ENCODE measurements at places on chromosomes 1 and 21. TPM values are rescaled to one million over a fixed set of nuclear protein-coding genes. Genes with fewer than 3 reads are reported as not detected.

Gene SFN
- total RNA-seq: 0.82 TPM

Gene BLACAT1
- total RNA-seq: 5.2 TPM

Gene SELP
- not detected for total RNA-seq

Gene LDLRAD1
- total RNA-seq: not detected

DNA sequence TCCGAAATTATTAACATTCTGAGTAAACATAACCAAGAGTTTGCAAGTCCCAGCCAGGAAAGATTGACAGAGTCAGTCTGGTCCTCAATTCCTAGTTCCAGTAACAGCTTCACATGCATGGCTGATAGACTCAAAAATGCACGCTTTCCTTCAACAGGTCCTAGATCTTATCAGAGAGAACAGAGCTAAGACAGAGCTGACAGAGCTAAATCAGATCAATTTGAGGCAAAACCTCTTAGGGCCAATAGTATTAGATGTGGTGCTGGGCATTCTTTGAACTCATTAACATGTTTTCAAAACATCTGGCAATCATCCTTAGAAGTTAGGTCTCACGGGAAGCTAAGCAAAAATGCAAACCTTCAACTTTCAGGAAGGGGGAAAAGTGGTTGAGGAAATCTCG, 114.0 kb downstream of the GREM2 start:
- no peaks in the 10 kb centered on the region for H3K27me3 ChIP-seq
- no peaks in the 10 kb centered on the region for H3K4me1 ChIP-seq
- no peak overlapping the region for H3K27ac ChIP-seq
- peaks cover 24% of the 10 kb centered on the region for H3K36me3 ChIP-seq
- DNase-seq: no peak

DNA sequence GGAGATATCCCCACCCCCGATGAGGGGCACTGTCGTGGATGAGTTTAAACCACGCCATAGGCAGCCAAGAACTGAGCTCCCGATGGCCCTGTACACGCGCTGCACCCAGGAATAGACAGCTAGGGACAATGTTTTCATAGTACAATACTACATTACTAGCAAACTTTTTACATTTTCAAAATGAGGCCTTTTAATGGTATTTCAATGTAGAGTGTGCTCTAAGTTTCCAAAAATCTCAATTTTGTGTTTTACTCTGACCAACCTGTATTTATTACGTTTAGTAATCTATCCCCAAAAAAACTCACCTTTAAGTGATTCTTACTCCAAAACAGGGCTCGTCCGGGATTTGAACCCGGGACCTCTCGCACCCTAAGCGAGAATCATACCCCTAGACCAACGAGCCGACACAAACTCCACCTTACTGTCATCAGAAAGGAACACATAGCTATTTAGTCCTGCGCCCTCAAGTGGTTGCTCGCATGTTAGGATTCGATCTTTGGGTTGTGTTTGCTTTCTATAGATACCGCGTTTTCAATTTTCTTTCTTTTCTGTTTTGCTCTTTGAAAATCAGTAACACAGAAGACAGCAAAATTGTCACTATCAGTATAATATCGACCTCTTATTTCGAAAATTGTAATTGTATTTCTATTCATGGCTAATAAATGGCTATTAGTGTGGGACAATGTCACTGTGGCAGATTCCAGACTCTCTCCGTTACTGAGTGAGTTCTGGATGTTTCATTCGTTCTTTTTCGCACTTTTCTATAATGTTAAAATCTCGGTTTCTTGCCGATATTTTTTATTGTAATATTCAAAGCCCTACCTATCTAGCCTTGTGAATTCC, 6.4 kb upstream of the MPZL1 start:
- peak overlapping the region; percentile 61 for H3K27ac ChIP-seq
- H3K27me3 ChIP-seq: peaks cover 20% of the 10 kb centered on the region
- no peaks in the 10 kb centered on the region for H3K4me1 ChIP-seq
- no peaks in the 10 kb centered on the region for H3K36me3 ChIP-seq
- DNase-seq: peak; percentile 97

GRCh38 chr21:42461185-42461520, 34.9 kb downstream of the RSPH1 start:
- no peaks in the 10 kb centered on the region for H3K36me3 ChIP-seq
- peak; percentile 29 for DNase-seq
- H3K4me3 ChIP-seq: no peak overlapping the region

DNA sequence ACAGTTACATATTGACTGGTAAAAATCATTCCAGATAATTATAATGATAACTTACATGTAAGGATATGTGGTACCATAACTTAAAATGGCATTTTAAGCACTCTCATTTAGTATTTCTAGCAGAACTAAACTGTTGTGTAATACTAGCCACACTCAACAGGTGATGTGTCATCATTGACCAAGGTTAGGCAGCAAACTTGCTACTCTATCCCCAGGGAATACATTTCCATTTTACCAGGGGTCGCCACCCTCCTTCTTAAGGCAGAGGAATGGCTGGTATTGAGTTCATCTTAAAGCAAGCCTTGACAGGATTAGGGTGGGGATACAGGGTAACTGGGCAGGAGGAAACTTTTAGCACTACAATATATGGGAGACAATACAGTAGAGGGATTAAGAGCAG, 259.8 kb upstream of the CAMK1G start:
- no peak for DNase-seq
- H3K36me3 ChIP-seq: no peaks in the 10 kb centered on the region
- H3K27me3 ChIP-seq: no peaks in the 10 kb centered on the region
- peak overlapping the region; percentile 15 for H3K4me3 ChIP-seq
- no peak overlapping the region for H3K27ac ChIP-seq

- no peak for DNase-seq
- no peaks in the 10 kb centered on the region for H3K4me1 ChIP-seq
- no peak overlapping the region for H3K27ac ChIP-seq
- H3K36me3 ChIP-seq: no peaks in the 10 kb centered on the region
These were observed 21.8 kb upstream of the LRRC53 start for GRCh38 chr1:74534241-74534640.

GRCh38 chr1:145863282-145864018, 4.6 kb upstream of the PIAS3 start:
- DNase-seq: no peak
- no peaks in the 10 kb centered on the region for H3K36me3 ChIP-seq

GRCh38 chr21:45478115-45478801, 64.0 kb downstream of the SLC19A1 start:
- H3K36me3 ChIP-seq: peaks cover 81% of the 10 kb centered on the region
- peak; percentile 93 for DNase-seq
- H3K4me1 ChIP-seq: peaks cover 6% of the 10 kb centered on the region
- no peak overlapping the region for H3K4me3 ChIP-seq
- H3K27me3 ChIP-seq: no peaks in the 10 kb centered on the region
- no peak overlapping the region for H3K27ac ChIP-seq

DNA sequence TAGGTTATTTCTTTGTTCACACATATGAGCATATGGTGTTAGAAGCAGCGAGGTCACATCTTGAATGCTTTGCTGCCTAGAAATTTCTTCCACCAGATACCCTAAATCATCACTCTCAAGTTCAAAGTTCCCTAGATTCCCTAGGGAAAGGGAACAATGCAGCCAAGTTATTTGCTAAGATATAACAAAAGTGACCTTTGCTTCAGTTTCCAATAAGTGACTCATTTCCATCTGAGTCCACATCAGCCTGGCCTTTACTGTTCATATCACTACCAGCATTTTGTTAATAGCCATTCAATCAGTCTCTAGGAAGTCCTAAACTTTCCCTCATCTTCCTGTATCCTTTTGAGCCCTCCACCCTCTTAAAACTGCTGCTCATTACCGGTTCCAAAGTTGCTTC, 1502.5 kb downstream of the KCNT2 start:
- no peaks in the 10 kb centered on the region for H3K4me1 ChIP-seq
- H3K4me3 ChIP-seq: no peak overlapping the region
- no peak overlapping the region for H3K27ac ChIP-seq
- no peak for DNase-seq
- no peaks in the 10 kb centered on the region for H3K27me3 ChIP-seq
